ENCODE measurements at places on chromosomes 1 and 21.
A peak's percentile ranks its signal among the peaks of the same experiment; 100 is the strongest.

DNA sequence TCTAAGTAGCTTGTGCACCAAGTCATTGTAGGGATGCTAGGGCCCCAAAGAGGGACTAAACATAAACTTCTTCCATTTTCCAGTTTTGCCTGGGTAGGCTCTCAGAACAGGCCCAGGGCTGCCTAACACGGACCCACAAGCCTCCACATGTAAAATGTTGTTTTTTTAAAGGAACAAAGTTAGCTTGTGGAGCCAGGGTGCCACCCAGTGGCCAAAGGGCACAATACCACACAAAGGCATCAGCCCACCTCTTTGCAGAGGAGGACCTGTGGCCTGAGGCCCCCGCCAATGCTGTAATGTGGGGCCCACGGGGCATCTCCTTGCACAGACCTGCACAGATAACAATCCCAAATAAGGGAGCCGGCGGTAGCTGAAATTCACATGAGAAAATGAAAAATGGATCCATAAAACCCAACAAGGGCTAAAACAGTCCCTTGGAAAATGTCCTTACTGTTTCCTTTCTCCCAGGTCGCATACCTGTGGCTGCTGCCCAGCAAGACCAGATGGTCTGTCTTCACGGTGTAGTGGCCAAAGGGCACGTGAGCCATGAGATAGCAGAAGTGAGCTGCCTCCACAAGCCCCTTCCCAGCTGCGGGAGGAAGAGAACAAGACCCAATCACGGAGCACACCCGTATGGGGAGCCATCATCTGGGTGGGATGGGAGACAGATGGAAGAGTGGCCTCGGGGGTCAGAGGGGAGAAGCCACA, 23.8 kb downstream of the SEC16B start:
- DNase-seq, result peak; percentile 88

- no peak for DNase-seq
Observed at GRCh38 chr21:36859744-36860501, 106.5 kb downstream of the HLCS start.

GRCh38 chr1:18907021-18907916, 4.9 kb upstream of the ALDH4A1 start:
- DNase-seq, result peak; percentile 71

DNA sequence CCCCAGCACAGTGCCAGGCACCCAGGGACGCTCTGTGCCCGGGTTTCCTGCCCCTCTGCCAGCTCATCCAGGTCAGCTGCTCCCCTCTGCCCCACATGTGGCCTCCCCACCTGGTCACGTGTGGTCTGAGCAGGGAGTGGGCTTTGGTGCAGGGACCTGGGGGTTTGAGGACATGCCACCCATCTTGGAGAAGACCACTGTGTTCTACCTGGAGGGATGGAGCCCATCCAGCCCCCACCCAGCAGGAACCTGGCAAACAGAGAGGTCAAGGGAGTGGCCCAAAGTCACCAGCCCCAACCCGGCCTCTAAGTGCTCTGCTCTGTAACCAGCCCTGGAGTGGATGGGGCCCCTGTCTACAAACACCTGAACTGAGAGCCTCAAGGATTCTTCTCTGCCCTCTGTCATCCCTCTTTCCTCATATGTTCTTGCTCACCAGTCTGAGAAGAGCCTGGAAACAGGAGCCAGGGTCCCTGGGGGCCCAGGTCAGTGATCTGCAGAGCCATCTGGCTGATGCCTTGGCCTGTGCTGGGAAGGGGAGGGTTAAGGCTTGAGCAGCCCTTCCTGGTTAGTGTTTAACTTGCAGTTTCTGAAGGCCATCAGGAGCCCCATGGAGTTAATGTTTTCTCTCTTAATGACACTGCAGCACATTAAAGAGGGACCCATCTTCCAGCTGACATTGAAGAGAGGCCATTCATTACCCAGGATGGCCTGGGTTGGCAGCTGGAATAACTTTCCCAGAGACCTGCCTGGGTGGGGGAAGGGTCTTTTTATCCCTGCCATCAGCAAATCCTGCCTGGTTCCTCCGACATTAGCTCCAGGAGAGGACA, 235.4 kb downstream of the PTPRU start:
- no peak for DNase-seq

DNA sequence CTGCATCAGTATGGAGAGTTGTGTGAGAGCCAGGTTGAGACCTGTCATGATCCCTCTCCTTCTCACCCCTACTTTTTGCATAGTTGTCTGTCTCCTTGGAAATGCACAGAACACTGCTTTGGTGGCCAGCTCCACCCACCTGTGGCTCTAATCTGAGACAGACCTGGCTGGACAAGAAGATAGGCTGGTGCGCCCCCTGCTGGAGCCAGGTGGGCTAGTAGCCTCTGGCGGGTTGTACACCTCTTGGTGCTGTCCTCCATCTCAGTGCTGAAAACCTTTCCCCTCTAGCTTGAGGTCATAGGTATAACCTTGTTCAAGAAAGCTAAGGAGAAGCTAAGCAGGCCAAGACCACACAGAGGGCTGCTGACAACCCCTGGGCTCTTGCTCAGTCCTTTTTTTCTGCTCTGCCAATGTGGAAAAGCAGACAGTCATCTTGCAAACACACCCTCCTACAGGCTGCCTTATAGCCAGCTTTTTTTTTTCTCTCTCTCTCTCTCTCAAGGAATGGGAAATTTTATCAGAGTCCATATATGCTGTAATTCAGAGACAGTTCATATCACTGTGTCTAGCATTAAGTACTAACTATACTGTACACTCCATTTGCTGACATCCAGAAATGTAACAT, 58.8 kb upstream of the SPATA6 start:
- peak; percentile 36 for DNase-seq

DNA sequence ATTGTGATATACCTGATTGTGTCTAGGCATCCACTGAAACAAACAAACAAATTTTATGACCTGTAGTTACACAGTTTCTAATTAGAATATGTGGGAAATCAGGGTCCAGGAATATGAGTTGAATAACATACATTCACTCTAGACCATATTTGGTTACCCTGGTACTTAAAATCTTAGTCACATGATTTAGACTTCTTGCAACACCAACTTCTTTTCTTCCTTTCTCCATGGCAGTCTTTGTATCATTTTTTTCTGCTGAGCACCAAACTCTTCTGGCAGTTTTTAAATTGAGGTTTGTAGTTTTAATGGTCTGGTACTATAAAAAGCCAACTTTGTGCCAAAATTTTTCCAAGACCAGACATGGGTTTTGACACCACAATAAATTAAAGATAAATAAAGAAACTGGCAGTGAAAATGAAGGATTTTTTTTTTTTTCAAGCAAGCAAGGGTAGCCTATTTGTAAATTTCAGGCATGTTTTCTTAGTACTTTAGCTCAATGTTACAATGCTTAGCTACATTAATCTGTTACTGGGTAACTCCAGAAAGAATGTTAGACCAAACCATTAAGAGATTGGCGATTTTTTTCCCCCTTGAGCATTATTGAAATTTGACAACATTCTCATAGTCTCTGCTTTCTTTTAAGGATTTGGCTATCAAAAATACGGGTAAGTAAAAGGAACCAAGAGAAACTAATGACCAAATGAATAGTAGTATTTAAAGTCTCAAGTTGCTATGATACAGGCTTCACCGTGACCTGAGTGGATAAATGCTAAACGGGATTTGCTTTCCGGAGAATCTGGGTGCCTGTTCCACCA, 108.5 kb downstream of the NFIA start:
- no peak for DNase-seq

DNA sequence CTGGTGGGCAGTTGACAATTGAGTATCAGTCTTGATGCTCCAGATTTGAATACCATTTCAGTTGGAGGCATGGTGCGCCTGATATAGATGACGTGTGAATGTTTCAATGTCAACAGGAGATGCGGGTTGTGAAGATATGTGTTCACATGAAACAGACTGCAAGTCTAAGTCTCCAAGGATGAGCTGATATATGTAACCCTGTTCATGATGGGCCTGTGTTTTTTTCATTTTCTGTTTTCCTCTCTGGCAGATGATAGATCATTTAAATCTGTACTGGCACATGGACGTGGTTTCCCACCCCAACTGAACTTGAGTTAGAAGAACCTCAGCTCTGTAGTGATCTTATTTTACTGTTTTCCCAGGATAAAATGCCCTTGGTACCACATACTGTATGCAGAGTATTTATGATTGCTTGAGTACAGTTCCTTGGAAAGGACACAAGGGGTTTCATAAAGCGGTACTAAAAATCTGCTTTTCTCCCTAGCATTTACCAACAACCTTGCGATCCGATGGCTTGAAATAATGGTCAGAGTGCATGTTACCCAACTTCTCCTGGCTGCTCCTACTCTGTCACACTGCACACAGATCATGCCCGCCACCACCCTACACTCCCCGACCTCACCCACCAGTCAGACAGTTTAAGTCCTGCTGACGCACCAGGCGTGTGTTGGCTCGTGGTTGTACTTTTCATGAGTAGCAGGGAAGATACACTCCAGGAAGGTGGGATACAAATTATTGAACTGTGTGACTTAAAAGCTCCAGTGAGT, 131.1 kb downstream of the NFIA start:
- no peak for DNase-seq

DNA sequence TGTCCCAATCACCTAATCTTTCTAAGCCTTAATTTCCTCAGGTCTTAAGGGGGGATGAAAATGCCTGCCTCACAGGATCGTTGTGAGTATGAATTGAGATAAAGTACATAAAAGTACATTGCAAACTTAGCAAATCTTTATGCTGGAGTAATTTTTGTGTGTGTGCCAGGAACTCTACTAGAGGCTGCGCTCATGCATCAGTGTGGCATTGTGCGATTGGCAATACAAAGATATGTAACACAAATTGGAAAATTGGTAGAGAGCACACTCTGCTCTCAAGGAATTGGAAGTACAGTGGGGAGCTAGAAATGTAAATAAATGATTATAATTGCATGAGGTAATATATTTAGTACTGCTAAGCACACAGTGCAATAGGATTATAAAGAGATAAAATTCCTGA, 398.3 kb downstream of the DUSP10 start:
- no peak for DNase-seq

- peak; percentile 84 for DNase-seq
Observed at GRCh38 chr1:52552505-52553361, at the start of gene TUT4. TSS of gene TUT4 (minus strand) at chr1:52553092. CDS start at chr1:52526280, 26,812 bp downstream.

DNA sequence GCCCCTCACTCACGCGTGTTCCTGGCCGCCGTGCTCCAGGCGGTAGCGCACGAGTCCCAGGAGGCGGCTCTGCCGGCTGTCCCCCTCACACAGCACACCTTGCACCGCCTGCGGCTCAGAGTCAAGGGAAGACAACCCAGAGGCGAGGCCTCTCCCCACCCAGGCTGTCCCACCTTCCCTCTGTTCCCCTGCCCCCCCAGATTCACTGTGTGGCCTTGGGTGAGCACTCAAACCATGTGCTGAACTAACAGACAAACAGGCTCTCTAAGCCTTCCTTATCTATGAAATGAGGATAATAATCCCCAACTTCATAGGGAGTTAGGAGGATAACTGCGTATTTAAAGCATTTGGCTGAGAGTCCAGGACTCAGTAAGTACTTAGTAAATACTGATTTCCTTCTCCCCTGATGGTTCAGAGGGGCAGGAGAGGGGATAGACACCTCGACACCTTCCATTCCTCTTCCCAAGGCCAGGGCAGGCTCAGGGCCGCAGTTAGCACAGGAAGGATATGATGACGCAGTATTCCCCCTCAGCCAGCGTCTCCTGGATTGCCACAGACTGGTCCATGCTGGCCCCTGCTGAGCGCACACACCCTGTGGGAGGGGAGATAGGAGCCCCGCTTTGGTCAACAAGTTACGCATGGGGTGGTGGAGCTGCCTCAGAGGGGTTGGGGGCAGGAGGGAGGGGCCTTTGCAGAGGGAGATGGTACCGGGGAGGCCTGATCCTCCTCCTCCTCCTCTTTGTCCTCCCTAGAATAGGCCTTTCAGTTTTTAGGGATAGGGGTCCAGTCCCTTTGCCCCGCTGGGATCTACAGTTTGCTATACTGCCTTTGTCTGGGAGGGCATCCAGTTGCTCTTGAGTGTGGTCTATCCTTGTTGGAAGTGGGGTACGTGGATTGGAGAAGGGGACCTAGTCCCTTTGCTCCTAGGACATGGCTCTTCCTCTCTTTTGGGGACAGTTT, 830 bp downstream of the INPP5B start:
- no peak for DNase-seq

GRCh38 chr1:109923946-109924275, 13.3 kb downstream of the CSF1 start:
- DNase-seq, result no peak

- no peak for DNase-seq
Observed at GRCh38 chr1:198633675-198634121, 5.1 kb upstream of the PTPRC start.

GRCh38 chr1:114435088-114435715, 75.8 kb downstream of the TRIM33 start:
- no peak for DNase-seq

- DNase-seq, result no peak
Observed at GRCh38 chr1:72547412-72547811, 265.1 kb upstream of the NEGR1 start.

GRCh38 chr1:112998592-112999235, 42.7 kb upstream of the SLC16A1 start:
- DNase-seq, result peak; percentile 74

- DNase-seq, result no peak
Observed at GRCh38 chr1:210467440-210468043, 138.8 kb downstream of the HHAT start.

Data from NCI-H446 (cell line).